ENCODE measurements at places on chromosomes 1 and 21. TPM values are rescaled to one million over a fixed set of nuclear protein-coding genes. Genes with fewer than 3 reads are reported as not detected.

- H3K4me3 ChIP-seq = no peak overlapping the region
- no peak for DNase-seq
- no peaks in the 10 kb centered on the region for H3K36me3 ChIP-seq
- peaks cover 13% of the 10 kb centered on the region for H3K4me1 ChIP-seq
- H3K27ac ChIP-seq = no peak overlapping the region
- H3K27me3 ChIP-seq = no peaks in the 10 kb centered on the region
Observed at GRCh38 chr1:154816937-154817336, 53.1 kb downstream of the KCNN3 start.

DNA sequence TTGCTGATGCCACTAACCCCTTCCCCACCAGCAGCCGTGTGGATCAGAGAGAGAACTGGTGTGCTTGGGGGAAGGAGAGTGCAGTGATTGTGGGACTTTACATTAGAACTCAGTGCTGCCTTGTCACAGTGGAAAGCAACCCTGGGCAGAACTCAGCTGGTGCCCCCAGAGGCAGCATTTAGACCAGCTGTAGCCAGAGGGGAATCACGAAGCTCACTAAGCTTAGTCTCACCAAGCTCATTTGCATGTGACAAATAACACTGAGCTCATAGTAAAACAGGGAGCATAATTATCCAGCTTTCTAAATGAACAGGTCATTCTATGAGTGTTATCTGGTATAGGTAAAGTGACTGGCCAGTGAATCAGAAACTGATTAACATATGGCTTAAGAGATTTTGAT is 9.8 kb upstream of the SMAP2 start:
- no peaks in the 10 kb centered on the region for H3K4me1 ChIP-seq
- no peak overlapping the region for H3K27ac ChIP-seq
- DNase-seq = no peak
- no peak overlapping the region for H3K4me3 ChIP-seq

Gene SPATA21
- total RNA-seq = not detected

GRCh38 chr1:20883766-20884165 is 96.7 kb upstream of the HP1BP3 start:
- no peak overlapping the region for H3K4me3 ChIP-seq
- H3K27me3 ChIP-seq = no peaks in the 10 kb centered on the region
- H3K36me3 ChIP-seq = no peaks in the 10 kb centered on the region
- DNase-seq = no peak

Gene CYP2J2
- 19.6 TPM for total RNA-seq

- H3K4me1 ChIP-seq = peaks cover 6% of the 10 kb centered on the region
- H3K36me3 ChIP-seq = no peaks in the 10 kb centered on the region
- H3K4me3 ChIP-seq = no peak overlapping the region
Observed at GRCh38 chr1:109541102-109541501, 1.4 kb downstream of the GPR61 start.

- no peak for DNase-seq
- H3K27me3 ChIP-seq = no peaks in the 10 kb centered on the region
- no peaks in the 10 kb centered on the region for H3K36me3 ChIP-seq
- H3K27ac ChIP-seq = no peak overlapping the region
- no peaks in the 10 kb centered on the region for H3K4me1 ChIP-seq
- no peak overlapping the region for H3K4me3 ChIP-seq
Observed at GRCh38 chr1:89519779-89520358, 4.8 kb upstream of the LRRC8B start.

GRCh38 chr1:180241716-180242544 is 11.9 kb downstream of the LHX4 start:
- H3K27ac ChIP-seq = no peak overlapping the region
- H3K4me1 ChIP-seq = peaks cover 2% of the 10 kb centered on the region
- no peak overlapping the region for H3K4me3 ChIP-seq
- DNase-seq = no peak
- H3K27me3 ChIP-seq = peaks cover 89% of the 10 kb centered on the region
- no peaks in the 10 kb centered on the region for H3K36me3 ChIP-seq

DNA sequence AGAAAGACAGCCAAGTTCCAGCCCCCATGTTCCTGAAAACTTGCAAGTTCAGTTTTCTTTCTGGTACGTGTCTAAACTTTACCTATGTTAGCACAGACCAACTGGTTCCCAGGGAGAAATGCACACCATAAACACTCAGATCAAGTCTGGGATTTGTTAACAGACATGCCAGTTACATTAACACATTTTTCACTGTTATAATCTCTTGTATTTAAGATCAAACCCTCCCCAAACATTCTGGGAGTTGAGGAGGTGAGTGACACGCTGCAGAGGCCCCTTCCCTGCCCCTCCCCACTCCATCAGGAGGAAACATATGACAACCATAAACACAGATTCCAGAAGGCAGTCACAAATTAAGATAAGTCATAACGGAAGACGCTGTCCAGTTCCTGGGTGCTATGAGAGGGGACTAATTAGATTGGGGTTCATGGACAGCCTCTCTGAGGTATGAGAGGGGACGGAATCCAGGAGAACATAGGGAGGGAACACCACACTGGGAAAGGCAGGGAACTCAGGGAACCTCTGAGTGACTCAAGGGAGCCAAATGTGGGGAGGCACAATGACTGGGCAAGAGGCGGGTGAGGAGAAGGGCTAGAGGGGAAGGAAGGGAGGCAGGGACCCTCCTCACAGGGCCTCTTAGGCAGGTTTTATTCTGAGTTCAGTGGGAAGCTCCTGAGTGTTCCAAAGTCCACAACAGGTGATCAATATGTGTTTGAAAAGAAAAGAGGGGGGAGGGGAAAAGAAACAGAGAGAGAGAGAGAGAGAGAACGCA is 25.0 kb downstream of the DUSP10 start:
- peaks cover 33% of the 10 kb centered on the region for H3K4me1 ChIP-seq
- no peak overlapping the region for H3K4me3 ChIP-seq
- H3K36me3 ChIP-seq = no peaks in the 10 kb centered on the region
- DNase-seq = no peak
- no peaks in the 10 kb centered on the region for H3K27me3 ChIP-seq

GRCh38 chr1:229597877-229598276 is 28.0 kb downstream of the TAF5L start:
- peaks cover 12% of the 10 kb centered on the region for H3K36me3 ChIP-seq
- no peak overlapping the region for H3K4me3 ChIP-seq
- peak overlapping the region; percentile 40 for H3K27ac ChIP-seq
- H3K4me1 ChIP-seq = peaks cover 34% of the 10 kb centered on the region
- no peak for DNase-seq
- H3K27me3 ChIP-seq = no peaks in the 10 kb centered on the region

GRCh38 chr1:151711951-151712350 is 4.7 kb downstream of the CELF3 start:
- no peak for DNase-seq
- H3K4me1 ChIP-seq = peaks cover 15% of the 10 kb centered on the region
- H3K36me3 ChIP-seq = no peaks in the 10 kb centered on the region

Gene S100A3
- total RNA-seq = 1.2 TPM

DNA sequence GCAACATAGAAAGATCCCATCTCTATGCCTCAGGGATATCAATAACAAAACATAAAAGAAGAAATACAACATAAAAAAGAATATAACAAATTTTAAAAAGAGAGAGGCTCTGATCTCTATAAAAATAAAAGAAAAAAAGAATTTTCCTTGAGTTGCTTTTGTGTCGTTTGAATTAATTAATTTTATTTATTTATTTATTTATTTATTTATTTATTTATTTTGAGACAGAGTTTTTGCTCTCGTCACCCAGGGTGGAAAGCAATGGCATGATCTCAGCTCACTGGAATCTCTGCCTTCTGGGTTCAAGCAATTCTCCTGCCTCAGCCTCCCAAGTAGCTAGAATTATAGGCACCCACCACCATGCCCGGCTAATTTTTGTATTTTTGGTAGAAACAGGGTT is 8.5 kb downstream of the F11R start:
- H3K36me3 ChIP-seq = no peaks in the 10 kb centered on the region
- H3K27ac ChIP-seq = peak overlapping the region; percentile 99
- no peaks in the 10 kb centered on the region for H3K27me3 ChIP-seq
- H3K4me3 ChIP-seq = no peak overlapping the region
- DNase-seq = no peak
- peaks cover 12% of the 10 kb centered on the region for H3K4me1 ChIP-seq

DNA sequence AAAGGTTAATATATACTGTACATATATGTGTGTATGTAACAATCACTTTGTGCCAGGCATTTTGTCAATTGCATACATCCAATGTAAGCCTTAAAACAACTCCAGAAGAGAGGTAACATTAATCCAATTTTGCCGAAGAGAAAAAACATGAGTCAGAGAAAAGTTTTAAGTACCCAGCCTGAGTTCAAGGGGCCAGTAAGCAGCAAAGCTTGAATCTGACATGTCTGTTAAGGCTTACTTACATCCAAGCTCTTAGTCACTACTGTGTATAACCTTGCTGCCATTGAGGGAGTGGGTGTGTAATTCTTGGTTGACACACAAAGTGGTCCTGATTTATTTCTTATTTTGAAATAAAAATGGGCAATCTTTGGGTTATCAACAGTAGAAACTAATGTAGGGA is 360.4 kb upstream of the LYPLAL1 start:
- no peaks in the 10 kb centered on the region for H3K27me3 ChIP-seq
- no peak for DNase-seq
- no peak overlapping the region for H3K4me3 ChIP-seq
- H3K36me3 ChIP-seq = no peaks in the 10 kb centered on the region
- no peaks in the 10 kb centered on the region for H3K4me1 ChIP-seq

Gene ZNF697
- 0.34 TPM for total RNA-seq

DNA sequence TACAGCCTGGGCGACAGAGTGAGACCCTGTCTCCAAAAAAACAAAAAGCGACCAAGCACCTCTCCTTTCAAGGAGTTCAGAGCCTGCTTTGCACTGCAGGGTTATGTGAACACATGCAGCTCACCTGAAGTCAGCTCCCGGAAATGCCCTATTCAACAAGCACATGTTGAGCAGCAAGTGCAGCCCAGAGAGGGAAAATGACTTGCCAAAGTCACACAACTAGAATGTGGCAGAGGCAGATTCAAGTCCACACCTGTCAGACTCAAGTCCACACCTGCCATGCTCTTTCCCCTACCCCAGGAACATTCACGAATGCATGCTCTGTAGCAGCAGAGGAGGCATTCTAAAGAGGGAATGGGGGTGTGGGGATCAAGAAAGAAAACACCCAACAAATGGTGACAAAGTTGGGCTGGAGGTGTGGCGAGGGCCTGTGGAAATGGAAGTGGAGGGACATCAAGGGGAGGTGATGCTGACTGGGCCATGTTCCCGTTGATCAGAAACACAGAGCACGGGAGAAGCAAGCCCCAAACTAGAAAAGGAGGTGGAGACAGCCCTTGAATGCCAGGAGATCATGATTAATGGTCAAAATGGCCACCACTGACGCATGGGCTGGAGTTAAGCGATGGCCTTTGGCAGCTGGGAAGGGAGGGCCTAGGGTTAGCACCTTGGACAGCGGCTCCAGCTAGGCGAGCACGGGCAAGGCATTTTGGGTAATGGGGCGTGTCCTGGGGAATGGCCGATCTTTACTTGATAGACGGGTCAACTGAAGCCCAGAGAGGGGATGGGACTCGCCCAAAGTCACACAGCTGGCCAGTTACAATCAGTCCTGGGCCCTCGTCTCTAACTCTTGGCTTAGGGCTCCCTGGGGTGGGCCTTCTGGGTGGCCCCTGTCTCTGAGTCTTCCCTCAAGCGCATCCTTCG is 21.5 kb downstream of the RAP1GAP start:
- no peak overlapping the region for H3K27ac ChIP-seq
- DNase-seq = no peak
- peaks cover 3% of the 10 kb centered on the region for H3K27me3 ChIP-seq
- H3K36me3 ChIP-seq = no peaks in the 10 kb centered on the region

GRCh38 chr1:56426587-56427381 is 152.6 kb downstream of the PLPP3 start:
- H3K36me3 ChIP-seq = no peaks in the 10 kb centered on the region
- DNase-seq = no peak
- H3K27ac ChIP-seq = no peak overlapping the region
- H3K4me3 ChIP-seq = no peak overlapping the region
- peaks cover 5% of the 10 kb centered on the region for H3K4me1 ChIP-seq
- no peaks in the 10 kb centered on the region for H3K27me3 ChIP-seq

Gene RORC
- total RNA-seq = 11.5 TPM

- H3K36me3 ChIP-seq = no peaks in the 10 kb centered on the region
- H3K4me3 ChIP-seq = no peak overlapping the region
- no peaks in the 10 kb centered on the region for H3K27me3 ChIP-seq
- DNase-seq = no peak
- no peak overlapping the region for H3K27ac ChIP-seq
Observed at GRCh38 chr1:88680911-88681622, 3.0 kb upstream of the PKN2 start.

- no peaks in the 10 kb centered on the region for H3K36me3 ChIP-seq
- no peak overlapping the region for H3K27ac ChIP-seq
- no peak for DNase-seq
- H3K27me3 ChIP-seq = no peaks in the 10 kb centered on the region
- no peaks in the 10 kb centered on the region for H3K4me1 ChIP-seq
- H3K4me3 ChIP-seq = no peak overlapping the region
Observed at GRCh38 chr1:50661626-50662025, 238.4 kb upstream of the DMRTA2 start.

Gene NBPF6
- total RNA-seq = not detected

GRCh38 chr1:168513656-168514404 is 30.0 kb downstream of the XCL2 start:
- H3K27ac ChIP-seq = no peak overlapping the region
- H3K4me1 ChIP-seq = peaks cover 12% of the 10 kb centered on the region
- no peaks in the 10 kb centered on the region for H3K36me3 ChIP-seq
- H3K27me3 ChIP-seq = no peaks in the 10 kb centered on the region
- DNase-seq = no peak

DNA sequence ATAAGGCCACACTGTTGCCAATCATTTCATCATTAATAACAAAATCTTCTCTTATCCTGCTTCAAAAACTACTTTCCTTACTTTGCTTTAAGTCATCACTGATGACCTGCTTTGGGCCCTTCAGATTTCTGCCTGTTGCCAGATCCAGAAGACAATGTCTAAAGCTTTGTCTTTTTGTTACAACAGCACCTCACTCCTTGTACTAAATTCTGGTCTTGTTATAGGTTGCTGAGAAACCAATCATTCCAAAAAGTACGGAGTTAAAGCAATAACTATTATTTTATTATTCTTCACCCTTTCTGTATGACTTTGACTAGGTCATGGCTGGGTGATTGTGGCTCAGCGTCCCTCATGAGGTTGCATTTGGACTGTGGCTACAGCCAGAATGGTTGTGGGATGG is 633.5 kb downstream of the PTPRU start:
- no peaks in the 10 kb centered on the region for H3K36me3 ChIP-seq
- no peak overlapping the region for H3K27ac ChIP-seq
- H3K4me3 ChIP-seq = no peak overlapping the region
- no peaks in the 10 kb centered on the region for H3K27me3 ChIP-seq
- H3K4me1 ChIP-seq = no peaks in the 10 kb centered on the region

DNA sequence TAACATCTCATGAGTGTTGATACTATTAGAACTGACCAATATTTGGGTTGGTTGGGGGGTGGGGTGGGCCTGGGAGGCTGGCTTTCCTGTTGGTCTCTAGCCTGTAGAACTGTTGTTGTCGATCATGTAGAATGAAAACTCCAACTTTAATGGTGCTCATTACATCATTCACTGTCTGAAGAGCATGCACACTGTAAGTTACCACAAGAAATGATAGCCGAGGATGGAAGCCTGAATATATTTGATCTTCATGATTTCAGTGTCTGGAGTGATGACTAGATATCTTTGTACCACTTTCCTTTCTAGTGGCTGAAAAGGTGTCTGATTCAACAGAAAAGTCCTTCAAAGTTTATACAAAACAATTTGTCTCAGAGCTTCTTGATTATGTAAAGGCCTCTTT is 123.6 kb downstream of the XCL2 start:
- H3K27me3 ChIP-seq = no peaks in the 10 kb centered on the region
- H3K27ac ChIP-seq = no peak overlapping the region
- DNase-seq = no peak
- H3K4me1 ChIP-seq = no peaks in the 10 kb centered on the region
- no peaks in the 10 kb centered on the region for H3K36me3 ChIP-seq
- no peak overlapping the region for H3K4me3 ChIP-seq

- no peak for DNase-seq
- H3K36me3 ChIP-seq = no peaks in the 10 kb centered on the region
- H3K27ac ChIP-seq = no peak overlapping the region
- no peaks in the 10 kb centered on the region for H3K4me1 ChIP-seq
- no peaks in the 10 kb centered on the region for H3K27me3 ChIP-seq
Observed at GRCh38 chr1:88595355-88596002, 88.6 kb upstream of the PKN2 start.
